ENCODE measurements at places on chromosomes 6 and 20.

DNA sequence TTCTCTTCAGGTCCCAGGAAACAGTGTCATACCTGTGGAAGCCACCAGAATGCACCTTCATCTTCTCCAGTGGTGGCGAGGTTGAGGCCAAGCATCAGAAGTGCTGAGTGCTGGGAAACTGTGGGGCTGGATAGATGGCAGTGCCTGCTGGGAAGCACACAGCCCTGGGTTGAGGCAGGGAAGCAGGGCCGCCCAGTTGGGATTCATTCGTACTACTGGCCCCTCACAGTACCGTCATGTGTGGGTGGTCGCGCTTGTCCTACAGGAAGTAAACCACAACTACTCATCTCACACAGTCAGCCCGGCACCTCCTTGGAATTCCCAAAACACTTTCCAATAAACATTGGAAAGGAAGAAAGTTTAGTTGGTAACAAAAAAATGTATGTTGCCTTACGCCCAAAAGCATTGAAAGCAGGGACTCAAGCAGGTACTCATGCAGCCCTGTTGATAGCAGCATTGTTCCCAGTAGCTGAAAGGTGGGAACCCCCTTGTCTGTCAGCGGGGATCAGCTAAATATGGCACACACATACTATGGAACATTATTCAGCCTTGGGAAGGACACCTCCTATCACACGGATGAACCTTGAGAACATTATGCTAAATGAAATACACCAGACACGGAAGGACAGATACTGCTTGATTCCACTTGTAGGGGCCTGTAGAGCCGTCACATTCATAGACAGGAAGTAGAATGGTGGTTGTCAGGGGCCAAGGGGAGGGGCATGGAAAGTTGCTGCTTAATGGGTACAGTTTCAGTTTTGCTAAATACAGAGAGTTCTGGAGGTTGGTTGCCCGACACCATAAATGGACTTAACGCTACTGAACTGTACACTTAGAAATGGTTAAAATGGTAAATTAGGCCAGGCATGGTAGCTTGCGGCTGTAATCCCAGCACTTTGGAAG lies 162.7 kb downstream of the MTHFD1L start:
- DNase-seq: no peak

DNA sequence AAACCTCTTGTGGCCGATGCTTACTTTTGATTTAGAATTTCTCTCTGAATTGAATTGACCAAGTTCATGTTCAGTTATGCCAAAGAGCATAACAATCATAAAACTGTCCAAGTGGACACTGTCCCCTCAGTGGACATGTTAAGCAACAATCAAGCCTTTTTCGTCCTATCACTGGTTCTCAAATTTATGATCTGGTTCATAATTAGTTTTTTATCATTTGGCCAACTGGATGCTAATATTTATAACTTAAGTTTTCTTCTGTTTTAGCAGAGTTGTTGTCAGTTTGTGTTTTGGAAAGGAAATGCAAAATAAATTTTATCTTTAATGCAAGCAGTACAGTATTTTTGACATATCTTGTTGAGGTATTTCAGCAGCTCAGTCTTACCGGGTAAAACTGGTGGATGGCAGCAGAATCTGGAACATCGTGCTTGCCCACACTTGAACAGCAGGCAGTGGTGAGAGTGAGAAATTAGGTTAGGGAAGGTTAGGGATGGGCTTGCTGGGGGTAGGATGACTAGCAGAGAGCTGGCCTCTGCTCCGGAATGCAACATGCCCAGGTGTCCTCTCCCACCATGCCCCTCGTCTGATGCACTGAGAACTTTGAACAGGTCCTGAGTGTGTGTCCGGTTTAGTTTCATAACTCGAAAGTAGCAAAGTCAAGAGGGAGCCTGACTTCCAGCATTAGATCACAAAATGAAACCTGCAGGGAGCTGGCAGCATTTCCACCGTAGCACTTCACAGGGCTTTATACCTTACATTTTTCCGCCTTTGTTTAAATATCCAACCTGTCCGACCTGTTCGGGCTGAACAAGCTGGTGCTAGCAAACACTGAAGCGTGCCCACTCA lies 93.1 kb downstream of the RREB1 start:
- no peak for DNase-seq

- peak; percentile 68 for DNase-seq
Observed at GRCh38 chr6:43021270-43022047, at the start of gene RRP36. Gene RRP36 (plus strand): TSS chr6:43021623. CDS start chr6:43021655, 32 bp downstream.

- no peak for DNase-seq
Observed at GRCh38 chr6:11711003-11711983, 67.3 kb downstream of the ADTRP start.

- DNase-seq: no peak
Observed at GRCh38 chr6:16180696-16181438, 52.0 kb downstream of the MYLIP start.

- no peak for DNase-seq
Observed at GRCh38 chr6:45302832-45303231, 25.3 kb upstream of the RUNX2 start.

GRCh38 chr6:22364306-22364705 lies 67.5 kb upstream of the PRL start:
- no peak for DNase-seq

DNA sequence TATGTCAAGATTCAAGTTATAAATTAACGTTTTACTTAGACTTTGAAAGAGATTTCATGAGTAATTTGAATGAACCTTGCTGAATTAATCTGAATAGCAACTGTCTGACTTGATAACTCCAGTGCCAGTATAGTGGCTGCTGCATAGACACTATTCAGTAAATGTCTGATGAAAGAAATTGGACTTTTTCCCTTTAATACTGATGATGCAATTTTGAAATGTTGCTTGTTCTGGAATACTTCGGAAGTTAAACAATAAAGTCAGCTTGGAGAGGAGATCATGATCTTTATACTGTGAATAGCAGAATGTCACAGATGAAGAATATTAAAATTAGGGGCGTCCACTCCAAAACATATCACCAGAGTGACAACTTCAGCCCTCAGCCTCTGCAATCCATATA lies 3.6 kb upstream of the PGBD1 start:
- DNase-seq: no peak

DNA sequence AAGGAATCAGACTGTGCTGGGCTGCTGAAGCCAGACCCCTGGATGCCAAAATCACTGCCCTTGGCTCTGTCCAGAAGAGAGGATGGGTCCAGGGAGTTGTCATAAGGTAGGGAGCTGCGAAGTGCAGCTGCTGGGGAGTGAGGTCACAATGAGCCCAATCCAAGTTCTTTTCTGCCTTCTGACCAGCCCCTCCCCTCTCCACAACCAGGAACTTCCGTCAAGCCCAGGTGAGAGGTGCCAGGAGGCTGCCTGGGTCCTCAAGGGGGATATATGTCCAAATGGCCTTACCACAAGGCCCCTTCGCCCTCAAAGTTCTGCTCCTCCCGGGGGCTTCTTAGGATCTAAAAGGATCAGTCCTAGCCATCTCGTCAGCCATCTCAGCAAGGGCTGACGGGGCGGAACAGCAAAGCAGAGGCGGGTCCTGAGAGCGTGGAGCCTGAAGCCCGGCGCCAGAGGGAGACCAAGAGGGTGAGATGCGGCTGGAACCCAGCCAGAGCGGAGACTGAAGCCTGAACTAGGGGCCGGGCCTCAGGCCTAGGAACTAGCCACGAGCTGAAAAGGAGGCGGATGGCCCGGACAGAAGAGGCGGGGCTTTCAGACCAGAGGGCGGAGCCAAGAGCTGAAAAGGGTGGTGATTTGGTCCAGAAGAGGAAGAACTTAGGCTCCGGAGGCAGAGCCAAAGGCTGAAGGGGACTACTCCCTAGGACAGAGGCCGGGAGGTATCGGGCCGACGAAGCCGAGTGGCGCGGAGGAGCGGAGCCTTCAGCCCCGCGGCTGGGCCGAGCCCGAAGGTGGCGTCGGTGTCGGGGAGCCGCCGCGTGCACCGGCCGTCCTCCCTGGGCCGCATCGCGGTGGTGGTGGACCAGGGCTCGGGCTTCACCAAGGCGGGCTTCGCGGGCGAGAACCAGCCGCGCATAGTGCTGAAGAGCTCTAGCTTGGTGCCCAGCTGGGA lies at the start of gene ACTL10:
ACTL10 (plus strand) TSS at position 651 of the 952 bp plus-strand sequence. CDS start 555 bp downstream, outside the sequence.
- peak; percentile 99 for DNase-seq

GRCh38 chr6:16909658-16910360 lies 148.5 kb upstream of the ATXN1 start:
- DNase-seq: no peak

All from NCI-H1105 (cell line).